ENCODE measurements at places on chromosomes 1 and 21.

GRCh38 chr1:15259622-15260007 lies 12.6 kb downstream of the FHAD1 start:
- no peak for DNase-seq

DNA sequence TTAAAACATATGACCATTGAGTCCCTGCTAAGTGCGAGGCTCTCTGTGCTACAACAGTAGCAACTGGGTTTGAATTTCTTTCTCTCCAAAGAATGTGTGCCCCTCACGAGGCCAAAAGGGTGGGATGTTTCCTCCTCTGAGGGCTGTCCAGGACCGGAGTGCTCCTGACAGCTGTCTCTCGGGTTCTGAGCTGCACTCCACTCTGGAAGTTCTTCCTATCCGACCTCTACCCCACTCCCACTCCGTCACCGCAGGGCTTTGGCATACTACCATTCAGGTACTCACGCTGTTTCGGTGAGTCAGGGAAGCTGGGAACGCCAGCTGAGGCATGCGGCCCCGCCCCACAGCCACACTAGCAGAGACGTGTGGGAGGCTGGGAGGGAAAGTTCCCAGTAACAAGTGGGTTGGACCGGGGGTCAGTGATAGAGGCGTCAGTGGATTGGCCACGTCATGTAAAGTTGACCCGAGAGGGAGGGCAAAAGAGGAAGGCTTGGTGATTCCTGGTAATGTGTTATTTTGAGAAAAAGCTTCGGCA lies 705 bp upstream of the SLC50A1 start:
- peak; percentile 94 for DNase-seq

DNA sequence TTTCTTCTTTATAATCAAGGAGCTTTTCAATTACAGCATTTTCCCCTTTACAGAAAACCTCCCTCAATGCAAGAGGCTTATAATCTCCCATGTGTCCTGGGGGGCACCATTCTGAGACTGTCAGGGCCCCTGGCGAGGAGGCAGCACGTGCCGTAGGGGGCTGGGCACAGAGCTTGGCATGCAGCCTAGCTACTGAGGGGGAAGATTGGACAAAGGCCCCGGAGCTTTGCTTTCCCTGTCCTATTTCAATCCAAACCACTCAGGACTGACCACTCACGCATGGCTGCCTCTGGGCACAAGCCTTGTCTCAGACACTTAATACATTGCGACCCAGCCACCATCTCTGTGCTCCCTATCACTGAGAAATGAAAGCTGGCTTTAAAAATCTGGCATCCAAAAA lies 2.8 kb upstream of the RAP1GAP start:
- no peak for DNase-seq

GRCh38 chr1:54791880-54792522 lies 9.1 kb downstream of the TTC22 start:
- DNase-seq = peak; percentile 20

DNA sequence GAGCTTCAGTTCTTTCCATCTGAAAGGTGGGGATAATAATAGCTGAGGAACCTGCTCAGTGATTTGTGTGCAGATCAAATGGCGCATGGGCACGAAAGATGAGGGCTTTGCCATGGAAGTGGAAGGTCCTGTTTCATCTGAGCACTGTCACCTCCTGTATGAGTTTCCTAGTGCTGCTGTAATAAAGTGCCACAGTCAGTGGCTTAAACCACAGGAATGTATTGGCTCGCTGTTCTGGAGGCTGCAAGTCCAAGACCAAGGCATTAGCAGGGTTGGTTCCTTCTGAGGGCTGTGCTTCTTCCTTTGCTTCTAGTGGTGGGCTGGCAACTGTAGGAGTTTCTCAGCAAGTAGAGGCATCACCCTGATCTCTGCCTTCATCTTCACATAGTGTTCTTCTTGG lies 51.1 kb upstream of the RBM15 start:
- DNase-seq = peak; percentile 52

GRCh38 chr1:114173680-114174079 lies 20.0 kb upstream of the SYT6 start:
- no peak for DNase-seq

GRCh38 chr1:95033843-95034242 lies 38.9 kb downstream of the ALG14 start:
- DNase-seq = peak; percentile 60

- DNase-seq = peak; percentile 96
Observed at GRCh38 chr1:16145662-16146278, 10.1 kb downstream of the EPHA2 start.

- DNase-seq = no peak
Observed at GRCh38 chr1:168742386-168742785, 13.4 kb upstream of the DPT start.

DNA sequence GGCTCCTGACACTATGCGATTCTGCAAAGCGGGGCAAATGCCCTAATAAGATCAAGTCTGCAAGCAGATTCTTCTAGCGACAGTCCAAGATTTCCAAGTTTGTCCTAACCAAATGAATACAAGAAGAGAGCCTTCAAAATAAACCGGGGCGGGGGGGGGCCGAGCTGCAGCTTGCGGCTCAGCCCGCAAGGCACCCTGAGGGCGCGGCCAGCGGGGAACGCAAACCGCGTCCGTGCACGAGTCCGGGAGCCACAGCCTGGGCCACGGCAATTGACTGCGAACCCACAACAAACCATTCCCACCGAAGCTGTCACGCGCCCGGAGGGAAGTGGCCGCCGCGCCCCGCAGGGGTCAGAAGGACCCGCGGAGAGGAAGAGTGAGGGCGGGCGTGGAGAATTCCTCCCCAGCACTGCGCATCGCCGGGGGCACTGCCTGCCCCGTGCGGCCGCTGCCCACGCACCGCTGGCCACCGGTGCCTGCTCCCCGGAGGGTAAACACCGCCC lies 687 bp downstream of the TGFBR3 start:
- DNase-seq = peak; percentile 39

- no peak for DNase-seq
Observed at GRCh38 chr1:199399996-199400724, 627.4 kb upstream of the NR5A2 start.

GRCh38 chr1:59005491-59006288 lies 221.8 kb upstream of the JUN start:
- DNase-seq = no peak

- peak; percentile 64 for DNase-seq
Observed at GRCh38 chr21:28069450-28069923, 923.2 kb downstream of the LTN1 start.

- no peak for DNase-seq
Observed at GRCh38 chr1:32806290-32806689, 10.9 kb downstream of the YARS1 start.

- peak; percentile 96 for DNase-seq
Observed at GRCh38 chr1:2330519-2331199, 60.7 kb downstream of the MORN1 start.

GRCh38 chr1:17309426-17310067 lies 1.6 kb downstream of the PADI4 start:
- no peak for DNase-seq

DNA sequence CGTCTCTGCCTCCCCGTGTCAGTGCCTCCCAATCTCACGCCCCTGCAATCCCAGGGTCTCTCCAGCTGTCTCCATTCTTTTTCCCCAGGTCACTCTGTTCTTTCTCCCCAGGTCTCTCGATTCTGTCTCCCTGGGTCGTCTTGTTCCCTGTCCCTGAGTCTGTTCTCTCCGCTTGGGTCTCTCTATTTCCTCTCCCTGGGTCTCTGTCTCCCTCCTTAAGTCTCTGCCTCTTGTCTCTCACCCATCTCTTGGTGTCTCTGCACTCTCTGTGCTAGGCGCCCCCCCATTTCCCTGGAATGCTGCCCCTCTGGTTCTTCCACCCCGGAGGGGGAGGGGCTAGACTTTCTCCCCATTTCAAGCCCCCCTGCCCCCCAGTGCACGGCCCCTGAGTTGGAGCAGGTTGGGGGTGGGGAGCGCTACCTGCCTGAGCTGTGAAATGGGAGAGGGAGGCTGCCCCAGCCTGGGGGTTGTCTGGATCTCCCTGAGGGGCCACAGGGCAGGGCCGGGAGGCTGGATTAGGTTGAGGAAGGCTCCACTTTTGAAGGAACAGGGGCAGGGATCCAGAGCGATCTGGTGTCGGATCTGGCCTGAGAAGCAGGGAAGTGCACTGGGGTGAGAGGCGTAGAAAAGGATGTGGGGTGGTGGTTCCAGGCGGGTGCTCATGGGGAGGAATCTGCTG lies 1.4 kb downstream of the PTPRF start:
- peak; percentile 33 for DNase-seq

- no peak for DNase-seq
Observed at GRCh38 chr1:206581571-206581981, 30.7 kb downstream of the EIF2D start.

- no peak for DNase-seq
Observed at GRCh38 chr1:232911027-232911599, 39.3 kb upstream of the NTPCR start.

GRCh38 chr1:150532860-150533259 lies 16.3 kb upstream of the ADAMTSL4 start:
- no peak for DNase-seq

DNA sequence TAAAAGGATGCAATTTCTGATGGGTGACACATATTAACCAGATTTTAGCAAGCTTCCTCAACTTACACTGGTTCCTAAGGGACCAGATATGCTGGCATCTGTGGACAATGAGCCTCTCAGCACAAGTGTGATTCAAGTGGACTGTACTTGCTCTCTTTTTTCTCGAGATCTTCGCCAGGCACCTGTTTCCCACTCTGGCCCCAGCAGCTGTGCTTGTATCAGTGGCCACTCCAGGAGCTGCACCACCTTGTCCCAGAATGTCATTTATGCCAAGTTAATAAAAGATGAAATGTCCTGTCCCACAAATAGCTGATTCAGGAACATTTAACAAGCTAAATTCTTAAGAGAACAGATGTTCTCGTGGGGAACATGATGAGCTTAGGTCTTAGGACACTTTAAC lies 14.6 kb downstream of the C1orf198 start:
- DNase-seq = no peak

DNA sequence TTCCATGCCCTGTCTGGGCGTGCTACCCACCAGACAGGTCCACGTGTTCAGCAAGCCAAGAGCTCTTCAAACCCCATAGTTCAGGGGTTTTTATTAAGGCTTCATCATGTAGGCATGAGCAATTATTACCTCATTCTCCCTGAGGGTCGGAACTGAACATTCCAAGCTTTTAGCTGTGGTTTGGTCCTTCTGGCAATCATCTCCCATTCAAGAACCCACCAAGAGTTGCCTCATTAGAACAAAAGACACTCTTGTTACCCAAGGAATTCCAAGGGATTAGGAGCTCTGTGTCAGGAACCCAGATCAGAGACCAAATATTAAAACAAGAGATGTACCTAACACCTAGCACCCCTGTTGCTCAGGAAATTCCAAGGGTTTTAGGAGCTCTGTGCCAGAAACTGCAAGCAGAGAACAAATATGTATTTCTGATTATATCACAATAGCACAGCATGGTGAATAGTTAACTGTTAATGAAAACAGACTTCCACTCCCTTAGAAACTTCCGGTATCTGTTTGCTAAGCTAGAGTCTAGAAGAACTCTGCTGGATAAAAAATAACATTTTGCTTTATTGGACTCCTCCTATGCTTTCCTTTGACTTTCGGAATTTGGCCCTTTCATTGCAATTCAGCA lies 201.2 kb upstream of the L1TD1 start:
- peak; percentile 50 for DNase-seq

DNA sequence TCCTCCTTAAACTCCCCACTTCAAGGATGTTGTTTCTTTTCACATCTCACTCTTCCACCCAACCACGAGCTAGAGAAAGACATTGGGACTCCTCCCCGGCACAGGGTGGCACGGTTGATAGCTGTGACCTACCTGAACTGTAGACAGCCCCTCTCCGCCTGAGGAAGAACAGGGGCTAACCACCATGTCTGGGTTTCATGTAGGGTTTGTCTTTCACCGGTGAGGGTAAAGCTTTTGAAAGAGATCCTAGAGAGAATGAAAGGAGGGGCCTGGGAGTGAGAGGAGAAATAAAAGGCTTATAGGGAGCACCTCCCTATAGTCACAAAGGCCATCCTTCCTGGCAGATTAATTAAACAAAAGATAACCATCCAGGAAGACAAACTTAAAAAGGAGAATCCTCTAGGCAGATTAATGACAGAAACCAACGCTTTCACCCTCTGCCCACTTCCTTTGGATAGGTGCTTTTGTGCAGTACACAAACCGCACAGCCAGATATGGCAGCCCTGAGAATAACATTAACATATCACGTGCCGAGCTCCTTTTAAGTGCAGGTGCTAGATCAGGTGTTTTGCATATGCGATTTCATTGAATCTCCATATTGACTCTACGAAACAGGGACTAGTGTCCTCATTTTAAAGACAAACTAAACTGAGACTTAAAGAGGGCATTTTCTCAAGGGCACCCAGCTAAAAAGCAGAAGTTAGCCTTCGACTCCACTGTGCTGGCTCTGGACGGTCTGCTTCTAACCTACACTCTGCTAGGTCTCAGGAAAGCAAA lies 178.1 kb upstream of the RUNX1 start:
- no peak for DNase-seq

- no peak for DNase-seq
Observed at GRCh38 chr1:45112661-45113060, 93.7 kb downstream of the ZSWIM5 start.

- no peak for DNase-seq
Observed at GRCh38 chr1:39333296-39333695, 128.8 kb downstream of the MACF1 start.

- no peak for DNase-seq
Observed at GRCh38 chr1:182107209-182107608, 45.7 kb upstream of the ZNF648 start.

DNA sequence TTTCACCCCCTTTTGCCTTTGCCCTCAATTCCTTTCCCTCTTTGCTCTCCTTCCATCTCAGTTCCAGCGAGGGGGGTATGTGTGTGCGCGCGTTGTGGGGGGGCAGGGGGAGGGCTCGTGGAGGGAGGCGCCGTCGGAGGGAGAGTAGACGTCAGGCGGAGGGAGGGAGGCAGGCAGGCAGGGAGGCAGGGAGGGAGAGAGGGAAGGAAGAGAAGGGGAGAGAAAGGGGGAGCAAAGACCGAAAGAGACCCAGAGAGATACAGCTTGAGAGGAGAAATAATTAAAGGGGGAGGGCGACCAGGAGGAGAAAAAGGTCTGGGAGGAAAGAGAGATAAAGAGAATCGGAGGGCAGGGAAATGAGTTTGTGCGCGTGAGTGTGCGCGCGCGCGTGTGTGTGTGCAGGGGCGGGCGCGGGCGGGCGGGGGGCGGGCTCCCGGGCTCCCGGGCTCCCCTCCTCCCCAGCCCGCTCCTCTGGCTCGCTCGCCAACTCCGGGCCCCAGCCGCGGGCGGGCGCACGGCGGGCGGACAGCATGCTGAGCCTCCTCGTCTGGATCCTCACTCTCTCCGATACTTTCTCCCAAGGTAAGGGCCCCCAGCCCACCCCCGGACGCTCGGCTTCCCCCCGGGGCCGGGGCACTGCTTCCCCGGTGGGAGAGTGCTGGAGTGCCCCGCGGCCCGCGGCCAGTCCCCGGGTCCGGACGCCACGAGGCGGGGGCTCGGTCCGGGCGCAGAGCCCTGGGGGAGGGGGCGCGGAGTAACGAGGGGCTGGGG lies at the start of gene KIRREL1:
Gene KIRREL1, plus strand, starts transcription at position 499 of the 771 bp plus-strand sequence. Its CDS starts 32 bp downstream, at position 531.
- peak; percentile 81 for DNase-seq

- DNase-seq = no peak
Observed at GRCh38 chr1:236471653-236472052, 52.1 kb upstream of the LGALS8 start.
